ENCODE measurements at places on chromosomes 7 and 10.

DNA sequence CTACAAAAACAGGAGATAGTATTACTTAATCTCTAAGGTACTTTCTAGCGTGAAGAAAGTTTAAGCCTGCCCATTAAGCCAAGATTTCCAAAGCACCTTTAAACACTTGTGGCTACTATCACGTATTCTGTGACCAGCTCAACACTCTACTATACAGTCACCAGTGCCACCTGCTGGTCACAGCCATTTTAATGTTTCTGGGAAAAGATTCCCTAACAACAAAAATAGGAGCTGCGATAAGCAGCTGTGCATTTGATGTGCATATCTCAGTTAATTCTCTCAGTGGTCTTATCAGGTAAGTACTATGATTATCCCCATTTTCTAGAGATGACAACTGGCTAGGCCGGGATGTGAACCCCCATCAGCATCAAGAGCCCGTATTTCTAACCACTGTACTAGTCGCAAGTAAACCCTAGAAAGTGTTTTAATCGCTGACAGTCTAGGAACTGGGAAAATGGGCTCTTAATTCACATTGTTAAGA lies 860 bp downstream of the SEC31B start:
- peak; percentile 41 for DNase-seq

- no peak for DNase-seq
Observed at GRCh38 chr10:99357691-99358090, 28.5 kb downstream of the CNNM1 start.

GRCh38 chr7:108132551-108133265 lies 2.5 kb upstream of the LAMB4 start:
- no peak for DNase-seq

DNA sequence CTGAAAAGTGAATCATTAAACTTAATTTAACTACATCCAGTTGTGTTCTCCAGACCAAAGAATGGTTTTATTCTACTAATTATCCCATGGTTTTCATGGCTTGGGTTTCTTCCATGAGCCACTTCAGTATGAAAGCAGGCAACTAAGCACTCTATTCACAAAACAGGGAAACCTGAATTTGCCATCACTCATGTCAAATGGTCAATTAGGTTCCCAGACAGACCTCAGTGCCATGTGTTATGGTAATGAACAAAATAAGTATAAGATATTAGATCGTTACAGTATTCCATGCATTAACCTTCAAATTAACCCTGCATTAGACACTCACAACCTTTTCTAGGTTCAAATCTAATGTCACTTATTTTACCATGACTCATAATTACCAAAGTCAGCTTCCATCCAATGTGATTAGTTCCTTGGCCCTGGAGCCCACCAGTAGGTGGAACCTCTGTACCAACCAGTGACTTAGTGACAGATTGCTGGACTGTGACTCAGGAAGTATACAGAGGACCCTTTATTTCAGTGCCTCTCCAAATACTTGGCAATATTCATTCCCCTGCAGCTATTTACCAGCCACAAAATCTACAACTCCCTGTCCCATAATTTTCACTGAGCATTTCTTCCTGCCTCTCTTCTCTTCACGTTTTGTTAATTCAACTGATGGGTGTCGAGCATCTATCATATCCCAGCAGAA lies 1270.2 kb upstream of the SORCS1 start:
- DNase-seq = no peak

- no peak for DNase-seq
Observed at GRCh38 chr10:132575320-132576201, 38.0 kb downstream of the INPP5A start.

DNA sequence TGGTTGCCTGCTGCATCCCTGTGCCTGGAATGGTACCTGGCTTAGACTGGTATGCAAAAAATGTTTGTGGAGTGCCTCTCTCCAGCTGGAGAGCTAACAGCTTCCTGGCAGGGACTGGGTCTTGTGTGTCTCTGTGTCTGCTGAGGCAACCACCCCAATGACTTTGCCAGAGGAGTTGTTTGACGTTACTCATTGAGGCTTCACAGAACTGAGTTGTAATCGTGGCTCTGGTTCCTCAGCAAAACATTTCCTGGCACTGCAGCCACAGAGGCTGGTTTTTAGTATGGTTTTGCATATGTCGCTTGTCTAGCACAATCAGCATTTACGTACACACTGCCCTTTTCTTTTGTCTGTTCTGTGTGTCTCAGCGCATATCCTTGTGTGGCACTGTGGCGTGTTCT lies 7.5 kb downstream of the ZNF282 start:
- no peak for DNase-seq

- DNase-seq = no peak
Observed at GRCh38 chr10:22491931-22492615, 146.8 kb downstream of the SPAG6 start.

DNA sequence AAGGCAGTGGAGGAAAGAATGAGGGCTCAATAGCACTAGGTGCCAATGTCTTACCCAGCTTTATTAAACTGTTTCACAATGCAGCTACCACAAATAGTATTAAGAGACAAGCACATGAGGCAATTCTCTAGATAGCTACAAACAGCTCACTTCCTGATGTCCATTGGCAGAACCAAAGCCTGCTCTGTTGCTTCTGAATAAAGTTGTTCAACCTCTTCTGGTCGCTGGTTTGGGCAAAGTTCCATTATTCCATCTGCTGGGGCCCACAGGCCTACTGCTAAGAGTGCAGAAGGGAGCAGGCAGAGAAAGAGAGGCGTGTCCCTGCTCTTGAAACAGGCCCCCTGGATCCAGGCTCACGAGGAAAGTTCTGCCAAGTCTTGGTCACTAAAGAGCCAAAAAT lies 173.9 kb downstream of the ZNF438 start:
- no peak for DNase-seq

- DNase-seq = no peak
Observed at GRCh38 chr7:1098243-1099153, 10.6 kb downstream of the GPER1 start.

- DNase-seq = no peak
Observed at GRCh38 chr7:118110178-118110925, 73.6 kb upstream of the LSM8 start.

GRCh38 chr7:108114117-108114841 lies 15.9 kb downstream of the LAMB4 start:
- no peak for DNase-seq

GRCh38 chr10:95459446-95460045 lies 101.6 kb downstream of the SORBS1 start:
- DNase-seq = no peak

- no peak for DNase-seq
Observed at GRCh38 chr10:349081-349480, 213.8 kb downstream of the ZMYND11 start.

DNA sequence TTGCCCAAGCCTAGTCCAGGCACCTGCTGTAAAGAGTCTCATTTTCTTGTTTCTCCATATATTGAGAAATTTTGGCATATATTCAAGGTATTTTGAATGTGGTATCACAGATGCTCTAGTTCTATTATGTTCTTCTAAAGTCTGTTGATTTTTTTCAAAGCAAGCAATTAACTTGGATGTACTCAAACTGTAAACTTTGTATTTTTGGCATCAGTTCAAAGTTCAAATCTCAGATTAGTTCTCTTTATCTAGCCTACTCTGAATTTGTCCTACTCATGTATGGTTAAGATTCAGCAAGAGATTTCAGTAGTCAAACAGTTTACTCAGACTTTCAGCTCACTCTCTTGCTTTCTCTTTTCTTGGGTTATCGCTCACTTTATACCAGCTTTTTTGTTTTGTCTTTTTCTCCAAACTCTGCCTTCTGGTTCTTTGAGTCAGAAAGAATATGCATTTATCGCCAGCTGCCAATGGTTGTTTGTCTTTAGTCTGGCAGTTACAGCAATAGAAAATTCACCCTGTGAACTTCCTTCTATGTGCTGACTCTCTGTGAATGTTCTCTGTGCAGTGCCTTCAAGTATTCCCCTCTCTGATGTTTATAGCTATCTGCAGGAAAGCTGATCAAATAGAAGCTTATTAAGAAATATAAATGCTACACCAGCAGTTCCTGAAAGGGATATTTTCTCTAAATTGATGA lies 56.0 kb downstream of the ANKRD7 start:
- no peak for DNase-seq

DNA sequence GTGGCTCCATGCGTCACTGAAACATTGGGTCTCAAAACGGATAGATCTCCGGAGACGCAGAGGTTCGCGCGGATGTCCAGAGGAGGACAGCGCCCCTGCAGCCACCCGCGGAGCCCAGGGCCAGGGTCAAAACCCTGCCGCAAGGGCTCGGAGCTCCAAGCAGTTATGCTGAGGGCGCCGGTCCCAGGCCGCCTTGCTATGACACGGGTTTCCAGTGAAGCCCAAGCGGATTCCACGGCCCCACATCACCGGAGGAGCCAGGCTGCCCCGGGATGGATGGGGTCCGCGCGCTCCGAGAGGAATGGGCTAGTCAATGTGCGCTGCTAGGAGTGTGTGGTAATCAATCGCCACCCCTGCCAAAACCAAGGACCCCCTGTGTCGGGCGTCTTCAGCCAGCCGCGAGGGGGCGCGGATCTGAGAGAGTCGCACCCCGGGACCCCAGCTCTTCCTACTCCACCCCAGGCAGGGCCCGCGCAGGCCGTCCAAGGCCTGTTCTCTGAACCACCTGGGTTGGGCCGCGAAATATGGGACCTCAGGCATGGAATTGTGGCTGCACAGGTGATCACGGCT lies 5.6 kb upstream of the EMX2 start:
- no peak for DNase-seq

DNA sequence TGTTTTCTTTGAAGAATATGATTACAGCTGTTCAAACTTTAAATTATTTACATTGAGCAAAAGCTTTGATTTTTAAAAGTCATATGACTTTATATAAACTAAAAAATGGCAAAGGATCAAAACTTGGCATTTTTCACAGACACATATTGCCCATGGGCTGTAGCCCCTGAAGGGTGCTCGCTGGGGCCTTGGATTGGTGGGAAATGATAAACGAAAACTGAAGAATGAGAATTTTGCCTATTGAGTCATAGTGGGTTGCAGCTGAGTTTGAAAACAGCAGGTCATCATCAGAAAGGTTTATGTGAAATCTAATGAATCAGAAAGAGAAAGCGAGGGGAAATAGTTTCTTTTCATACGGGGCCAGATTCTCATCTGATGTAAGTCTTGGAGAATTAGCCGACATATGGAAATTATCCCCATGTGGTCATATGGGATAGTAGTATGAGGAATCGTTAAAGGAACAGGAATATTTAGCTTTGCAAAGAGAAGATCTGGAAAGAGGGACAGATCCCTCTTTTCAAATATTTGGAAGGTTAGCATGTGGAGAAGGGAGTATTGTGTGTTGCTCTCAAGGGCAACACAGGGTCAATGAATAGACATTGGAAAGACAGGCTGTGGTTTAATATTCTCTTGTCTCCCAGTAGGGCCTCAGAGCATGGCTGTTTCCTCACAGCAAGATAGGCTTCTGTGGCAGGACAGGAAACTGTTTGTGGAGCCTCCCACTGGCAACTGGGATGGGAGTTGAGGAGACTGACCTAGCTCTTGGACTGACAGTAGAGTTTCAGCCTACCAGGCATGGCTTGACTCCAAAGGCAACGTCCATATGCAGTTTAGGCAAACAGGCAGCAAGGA lies 119.0 kb downstream of the FZD1 start:
- no peak for DNase-seq

DNA sequence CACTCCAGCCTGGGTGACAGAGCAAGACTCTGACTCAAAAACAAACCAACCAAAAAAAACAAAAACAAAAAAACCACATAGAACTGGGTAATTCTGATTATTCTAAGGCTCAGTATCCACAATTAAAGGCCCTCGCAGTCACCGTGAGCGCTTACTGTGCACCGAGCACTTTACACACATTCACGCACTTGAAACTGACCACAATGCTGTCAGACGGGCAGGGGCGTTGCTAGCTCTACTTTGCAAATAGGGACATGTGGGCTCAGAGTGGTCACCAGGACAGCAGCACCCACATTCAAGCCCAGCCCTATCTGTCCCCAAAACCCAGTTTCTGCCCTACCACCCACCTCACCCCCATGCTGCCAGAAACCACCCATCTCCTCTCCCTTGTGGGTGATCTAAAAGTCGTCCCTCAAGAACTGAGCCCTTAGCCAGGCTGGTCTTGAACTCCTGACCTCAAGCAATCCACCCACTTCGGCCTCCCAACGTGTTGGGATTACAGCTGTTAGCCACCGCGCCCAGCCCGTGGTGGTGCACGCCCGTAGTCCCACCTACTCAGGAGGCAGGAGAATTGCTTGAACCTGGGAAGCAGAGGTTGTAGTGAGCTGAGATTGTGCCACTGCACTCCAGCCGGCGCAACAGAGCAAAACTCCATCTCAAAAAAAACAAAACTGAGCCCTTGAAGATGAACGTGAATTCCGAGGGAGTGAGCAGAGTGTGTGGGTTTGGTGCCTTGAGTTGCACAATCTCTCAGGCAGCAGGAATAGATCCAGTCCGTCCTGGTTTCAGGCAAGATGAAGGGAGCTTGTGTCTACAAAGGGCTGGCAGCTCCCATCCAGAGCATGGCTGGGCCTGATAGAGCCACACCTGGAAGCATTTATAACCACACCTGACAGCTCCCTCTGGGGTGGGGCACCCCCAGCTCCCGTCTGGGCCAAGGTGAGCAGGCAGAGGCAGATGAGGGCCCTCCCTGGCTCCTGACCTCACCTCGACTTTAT lies 5.4 kb upstream of the HSPB1 start:
- DNase-seq = no peak

GRCh38 chr10:98878418-98878817 lies 357.2 kb downstream of the HPSE2 start:
- no peak for DNase-seq

GRCh38 chr10:109517748-109518147 lies 405.6 kb downstream of the XPNPEP1 start:
- DNase-seq = no peak

GRCh38 chr7:1494447-1494846 lies 9.7 kb downstream of the INTS1 start:
- DNase-seq = no peak

DNA sequence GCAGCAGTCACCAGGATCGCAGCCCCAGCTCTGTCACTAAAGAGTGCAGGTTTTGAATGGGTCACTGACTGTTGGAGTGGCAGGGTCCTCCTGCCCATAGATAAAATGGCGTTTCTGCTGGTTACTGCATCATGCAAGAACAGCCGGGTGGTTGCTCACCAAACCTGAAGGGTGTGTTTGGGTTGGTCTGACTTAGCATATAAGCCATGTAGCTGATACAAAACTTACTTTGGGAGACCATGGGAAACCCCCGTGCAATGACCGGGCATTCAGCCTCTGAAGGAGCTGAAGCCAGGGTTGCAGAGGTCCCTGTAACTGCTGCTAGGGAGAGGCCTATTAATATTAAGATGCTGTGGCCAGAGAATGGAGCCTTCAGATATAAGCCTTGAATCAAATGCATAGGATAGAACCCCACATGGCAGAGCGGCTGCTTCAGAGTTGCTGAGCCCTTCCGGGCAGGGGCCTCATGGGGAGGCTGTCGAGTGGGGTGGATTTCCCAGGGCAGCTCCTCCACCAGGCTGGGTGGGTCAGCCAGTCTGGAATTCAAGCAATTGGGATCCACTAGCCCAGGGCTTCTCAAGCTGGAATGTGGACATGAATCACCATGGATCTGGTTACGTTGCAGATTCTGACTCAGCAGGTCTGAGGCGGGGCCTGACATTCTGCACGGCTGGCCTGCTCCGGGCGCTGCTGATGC lies 70.9 kb upstream of the CTBP2 start:
- no peak for DNase-seq

GRCh38 chr10:63210611-63211196 lies 77.6 kb downstream of the NRBF2 start:
- DNase-seq = no peak
